ENCODE measurements at places on chromosomes 1 and 21.
A peak's percentile ranks its signal among the peaks of the same experiment; 100 is the strongest.

- no peak for DNase-seq
Measured at GRCh38 chr21:44552681-44553080, 1.4 kb upstream of the KRTAP10-2 start.

- DNase-seq: peak; percentile 76
Measured at GRCh38 chr1:112818990-112819689, 104.0 kb upstream of the PPM1J start.

GRCh38 chr1:25704267-25704691 is 87.7 kb downstream of the MAN1C1 start:
- DNase-seq: no peak

GRCh38 chr1:50700621-50701020 is 259.4 kb downstream of the FAF1 start:
- DNase-seq: no peak

DNA sequence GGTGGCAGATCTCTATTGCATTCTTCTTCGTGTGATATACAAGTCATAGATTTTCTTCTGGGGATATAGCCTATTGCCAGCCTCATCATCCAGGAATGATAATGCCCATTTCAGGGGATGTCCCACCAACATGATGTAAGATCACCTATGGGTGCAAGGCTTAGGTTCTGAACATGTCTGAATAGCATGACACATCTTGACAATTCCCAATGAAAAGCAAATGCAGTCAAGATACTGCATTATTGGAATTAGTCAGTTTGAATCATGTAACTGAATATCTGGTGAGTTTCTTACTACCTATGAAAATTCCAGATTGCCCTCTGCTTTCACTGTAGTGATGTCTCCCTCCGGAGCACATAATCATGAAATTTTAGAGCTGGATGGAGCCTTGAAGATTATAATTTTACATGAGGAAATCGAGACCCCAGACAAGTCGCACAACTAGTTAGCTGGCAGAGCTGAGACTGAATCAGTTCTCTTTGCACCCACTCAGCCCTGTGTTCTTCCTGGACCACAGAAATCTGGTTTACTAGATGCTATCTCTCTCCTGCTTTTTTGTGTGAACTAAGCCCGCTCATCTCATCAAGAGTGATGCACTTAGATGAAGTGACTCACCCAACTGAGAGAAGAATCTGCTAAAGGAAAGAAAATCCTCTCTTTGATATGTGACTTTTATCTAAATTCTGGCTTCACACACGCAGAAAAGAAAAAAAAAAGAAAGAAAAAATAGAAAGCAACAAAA is 65.0 kb downstream of the WDR64 start:
- peak; percentile 60 for DNase-seq

GRCh38 chr1:54884768-54885167 is 2.2 kb downstream of the DHCR24 start:
- DNase-seq: no peak

- peak; percentile 41 for DNase-seq
Measured at GRCh38 chr1:69433073-69433472, 134.6 kb upstream of the LRRC7 start.

DNA sequence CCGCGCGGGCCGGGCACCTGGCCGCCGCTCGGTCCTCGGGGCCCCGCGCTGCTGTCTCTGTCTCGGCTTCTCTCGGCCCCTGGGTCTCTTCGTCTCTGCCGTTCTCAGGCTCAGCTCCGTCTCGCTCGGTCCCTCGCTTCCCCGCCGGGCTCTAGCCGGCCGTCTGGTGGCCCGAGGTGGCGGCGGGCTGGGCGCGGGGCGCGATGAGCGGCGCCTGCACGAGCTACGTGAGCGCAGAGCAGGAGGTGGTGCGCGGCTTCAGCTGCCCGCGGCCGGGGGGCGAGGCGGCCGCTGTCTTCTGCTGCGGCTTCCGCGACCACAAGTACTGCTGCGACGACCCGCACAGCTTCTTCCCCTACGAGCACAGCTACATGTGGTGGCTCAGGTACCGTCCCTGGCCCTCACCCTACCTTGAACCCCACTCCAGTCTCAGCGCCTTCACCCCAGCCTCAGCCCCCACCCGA is 355 bp downstream of the SHISAL2A start:
- DNase-seq: no peak

GRCh38 chr1:167137332-167137781 is 43.5 kb downstream of the STYXL2 start:
- DNase-seq: no peak

DNA sequence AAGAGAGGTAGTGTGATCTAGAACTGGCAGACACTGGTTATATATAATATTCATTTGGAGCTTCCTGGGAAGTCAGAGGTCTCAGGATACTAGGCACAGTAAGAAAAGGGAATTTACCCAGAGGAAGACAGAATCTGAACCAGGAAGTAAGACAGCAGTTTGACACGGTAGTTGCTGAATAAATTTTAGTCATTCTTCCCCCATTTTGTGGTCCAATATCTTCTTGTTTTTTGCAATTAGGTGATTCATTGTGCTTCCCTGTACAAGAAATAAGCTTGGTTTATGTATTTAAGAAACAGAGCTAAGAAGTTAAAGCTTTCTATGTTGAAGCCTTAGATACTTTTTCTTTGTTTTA is 1.3 kb downstream of the TMEM167B start:
- DNase-seq: peak; percentile 63

- DNase-seq: no peak
Measured at GRCh38 chr1:187477535-187477934, 648.8 kb downstream of the PLA2G4A start.

DNA sequence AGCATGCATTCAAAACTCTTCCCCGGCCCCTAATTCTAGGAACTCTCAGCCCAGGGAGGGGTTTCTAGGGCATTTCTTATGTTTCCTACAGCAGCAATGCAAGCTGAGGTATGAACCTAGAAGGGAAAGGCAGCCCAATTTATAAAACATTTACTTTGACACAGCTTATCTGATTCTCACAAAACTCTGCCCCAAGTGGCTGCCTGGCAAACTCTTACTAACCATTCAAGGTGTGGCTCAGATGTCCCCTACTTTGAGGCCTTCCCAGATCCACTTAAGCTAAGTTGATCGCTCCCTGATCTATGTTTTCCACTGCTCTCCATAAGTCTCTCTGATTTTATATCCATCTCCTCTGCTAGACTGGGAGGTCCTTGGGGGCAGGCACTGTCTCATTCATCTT is 35.4 kb downstream of the AK2 start:
- DNase-seq: no peak

DNA sequence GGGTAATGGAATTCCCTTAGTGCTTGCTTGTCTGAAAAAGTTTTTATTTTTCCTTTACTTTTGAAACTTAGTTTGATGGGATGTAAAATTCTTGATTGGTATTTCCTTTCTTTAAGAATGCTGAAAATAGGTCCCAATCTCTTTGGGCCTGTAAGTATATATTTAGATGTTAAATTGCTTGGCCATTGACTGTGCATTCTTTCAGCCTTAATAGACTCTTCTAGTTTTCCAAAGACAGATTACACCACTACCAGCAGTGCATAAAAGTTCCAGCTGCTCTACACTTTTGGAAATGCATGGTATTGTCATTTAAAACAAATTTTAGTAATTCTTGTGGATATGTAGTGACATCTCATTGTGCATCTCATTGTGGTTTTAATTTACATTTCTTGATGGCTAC is 464.8 kb upstream of the USP24 start:
- no peak for DNase-seq

DNA sequence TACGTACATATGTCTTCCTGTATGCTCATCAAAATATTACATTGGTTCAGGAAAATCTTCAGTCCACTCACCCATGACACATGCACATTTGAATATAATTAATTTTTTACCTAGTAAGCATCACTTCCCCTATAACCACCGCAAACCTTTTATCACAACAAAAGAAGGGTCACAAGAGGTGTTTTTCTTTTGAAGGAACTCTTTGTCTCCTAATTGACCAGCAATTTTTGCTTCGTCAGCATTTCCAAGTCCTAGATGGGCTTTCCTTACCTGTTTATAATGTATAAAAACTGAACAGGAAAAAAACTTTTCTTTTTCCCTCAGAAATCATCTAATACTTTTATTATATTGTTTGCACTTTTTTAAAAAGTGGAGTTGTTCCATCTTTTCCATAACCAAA is 631.3 kb downstream of the PLA2G4A start:
- DNase-seq: no peak

DNA sequence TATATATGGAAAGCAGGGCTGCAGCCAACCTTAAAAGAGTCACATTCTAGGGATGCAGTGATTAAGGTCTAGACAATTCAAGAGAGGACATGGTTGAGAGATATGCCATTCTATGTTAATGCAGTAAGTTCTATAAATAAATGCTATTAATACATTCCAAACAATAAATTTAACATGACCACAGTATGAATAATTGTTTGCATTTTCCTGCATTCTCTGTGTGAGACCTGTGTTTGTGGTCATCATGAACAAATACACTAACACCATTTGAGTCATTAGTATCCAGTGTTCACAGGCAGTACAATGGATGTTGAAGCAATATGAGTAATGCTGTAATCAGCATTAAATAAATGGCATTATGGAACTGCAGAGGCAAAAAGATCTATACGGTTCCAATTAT is 5.5 kb upstream of the ZRANB2 start:
- DNase-seq: peak; percentile 60

DNA sequence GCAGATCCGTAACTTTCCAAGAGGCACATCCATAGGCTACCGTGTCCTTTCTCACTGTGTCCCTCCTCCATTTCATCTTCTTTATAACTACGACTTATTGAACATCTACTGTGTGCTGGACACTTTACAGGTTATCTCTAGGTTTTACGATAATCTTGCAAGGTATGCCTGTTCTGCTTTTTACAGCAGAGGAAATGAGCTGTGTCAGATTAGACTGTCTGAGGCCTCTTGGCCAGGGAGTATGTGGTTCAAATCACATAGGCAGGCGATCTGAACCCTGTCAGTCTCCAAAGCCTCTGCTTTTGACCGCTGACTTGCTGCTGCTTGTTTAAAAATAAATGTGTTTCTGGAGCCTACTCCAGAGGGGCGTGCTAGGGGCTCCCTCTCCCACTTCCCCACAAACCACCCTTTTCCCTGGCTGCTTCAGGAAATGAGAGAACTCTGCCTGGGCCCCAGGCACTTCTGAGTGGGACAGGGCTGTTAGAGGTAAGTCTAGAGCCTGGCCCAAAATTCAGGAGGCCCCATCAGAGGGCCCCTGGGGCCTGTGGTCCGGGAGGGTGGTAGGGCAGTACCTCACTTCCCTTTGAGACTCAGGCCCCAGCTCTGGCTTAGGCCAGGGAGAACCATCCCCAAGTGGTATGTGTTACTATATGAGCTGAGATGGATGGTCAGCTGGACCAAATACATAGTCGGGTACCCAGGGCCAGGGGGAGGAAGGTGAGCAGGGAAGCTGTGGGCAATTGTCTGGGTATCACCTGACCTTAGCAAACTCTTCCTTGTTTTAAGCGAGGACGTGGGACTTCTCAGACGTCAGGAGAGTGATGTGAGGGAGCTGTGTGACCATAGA is 4.4 kb downstream of the PSEN2 start:
- DNase-seq: no peak

- no peak for DNase-seq
Measured at GRCh38 chr1:26067432-26067911, at the start of gene TRIM63. TRIM63 (minus strand) TSS chr1:26067630; CDS start chr1:26067494, 136 bp downstream.

GRCh38 chr1:54460351-54460750 is 54.2 kb upstream of the SSBP3 start:
- no peak for DNase-seq

DNA sequence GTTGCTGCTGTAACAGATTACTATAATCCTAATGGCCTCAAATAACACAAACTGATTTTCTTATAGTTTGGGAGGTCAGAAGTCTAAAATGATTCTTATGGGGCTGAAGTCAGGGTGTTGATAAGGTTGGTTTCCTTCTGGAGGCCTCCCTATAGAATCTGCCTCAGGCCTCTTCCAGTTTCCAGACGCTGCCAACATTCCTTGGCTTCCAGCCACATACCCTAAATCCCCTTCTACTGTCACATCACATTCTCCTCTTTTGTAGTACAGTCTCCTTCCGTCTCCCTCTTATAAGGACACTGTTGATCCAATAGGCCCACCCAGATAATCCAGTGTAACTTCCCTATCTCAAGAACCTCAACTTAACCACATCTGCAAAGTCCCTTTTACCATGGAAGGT is 145.3 kb upstream of the NCAM2 start:
- no peak for DNase-seq

- peak; percentile 33 for DNase-seq
Measured at GRCh38 chr1:115976062-115976920, at the start of gene SLC22A15. SLC22A15 (plus strand) TSS chr1:115976513; CDS start chr1:115976628, 115 bp downstream.

DNA sequence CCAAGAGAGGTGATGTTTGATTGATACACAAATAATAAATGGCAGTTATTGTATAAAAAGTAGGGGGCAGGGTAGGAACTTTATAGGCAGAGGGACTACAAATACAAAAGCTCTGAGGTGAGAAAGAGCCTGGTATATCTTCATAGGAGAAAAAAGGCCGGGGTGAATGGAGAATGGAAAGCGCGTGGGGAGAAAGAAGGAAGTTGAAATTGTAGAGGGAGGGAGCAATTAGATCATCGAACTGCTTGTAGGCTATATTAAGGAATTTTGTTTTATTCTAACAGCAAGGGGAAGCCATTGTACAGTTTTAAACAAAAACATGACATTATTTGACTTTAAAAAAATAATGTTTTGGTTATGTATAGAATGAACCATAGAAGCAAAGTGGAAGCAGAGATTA is 147.4 kb downstream of the PDE4B start:
- no peak for DNase-seq

DNA sequence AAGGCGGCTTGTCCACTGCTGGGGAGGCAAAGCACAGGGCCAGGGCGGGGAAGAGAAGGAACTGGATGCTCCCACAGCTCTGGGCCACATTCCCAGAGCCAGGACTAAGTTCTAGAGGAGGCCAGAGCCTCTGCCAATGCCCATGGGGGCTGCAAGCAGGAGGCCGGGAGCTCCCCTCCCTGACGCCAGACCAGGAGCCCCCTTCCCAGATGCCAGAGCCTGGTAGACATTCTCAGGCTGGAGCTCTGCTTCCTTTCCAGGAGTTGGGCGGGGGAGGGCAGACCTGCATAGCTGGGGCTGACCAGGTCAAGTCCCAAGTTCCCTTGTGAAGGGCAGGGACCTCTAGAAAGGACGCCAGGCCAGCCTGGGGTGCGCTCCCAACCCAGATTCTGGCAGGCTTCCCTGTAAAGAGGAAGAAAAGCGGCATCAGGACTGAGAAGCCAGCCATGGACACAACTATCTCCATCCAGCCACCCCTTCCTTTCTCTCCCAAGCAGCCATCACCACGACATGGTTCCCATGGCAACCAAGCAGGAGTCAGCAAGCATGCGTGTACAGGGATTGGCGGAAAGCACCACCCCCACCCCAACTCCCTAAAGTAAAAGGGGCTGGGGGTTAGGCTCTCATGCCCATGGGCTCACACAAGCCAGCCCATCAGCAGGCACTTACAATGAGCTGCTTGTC is 13.4 kb downstream of the KIF21B start:
- DNase-seq: no peak

GRCh38 chr1:151716405-151716762 is 219 bp downstream of the CELF3 start:
- DNase-seq: no peak
